Renal pelvis (tissue), 12 donors: ENCODE measurements at places on chromosomes 4 and X.

GRCh38 chr4:118745357-118745756 is 60.2 kb downstream of the METTL14 start:
- DNase-seq = no peak

- DNase-seq = no peak
These were observed 17.6 kb upstream of the CXCL5 start for GRCh38 chr4:74016068-74016467.

DNA sequence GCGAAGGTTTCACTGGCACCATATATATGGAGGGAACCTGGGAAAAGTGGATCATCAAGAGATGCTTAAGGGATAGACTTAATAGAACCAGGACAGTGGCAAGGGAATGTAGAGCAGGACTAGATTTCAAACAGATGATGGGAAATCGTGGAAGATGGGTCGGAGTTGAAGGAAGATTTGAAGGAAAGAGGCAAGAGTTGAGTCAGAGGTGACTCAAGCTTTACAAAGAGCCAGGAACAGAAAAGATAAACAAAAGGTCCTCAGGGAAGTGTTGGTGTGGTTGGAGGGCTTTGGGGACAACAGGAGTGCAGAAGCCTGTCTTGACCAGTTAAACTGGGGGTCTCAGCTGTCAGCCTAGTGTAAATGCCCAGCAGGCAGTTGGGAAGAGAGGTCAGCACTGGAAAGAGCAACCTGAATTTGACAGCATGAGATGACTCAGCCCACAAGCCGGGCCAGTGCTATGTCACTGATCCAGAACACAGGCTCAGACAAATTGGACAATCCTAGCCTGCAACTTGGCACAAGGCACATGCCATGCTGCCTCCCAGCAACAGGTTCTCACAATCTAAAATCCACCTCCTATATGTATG is 230.5 kb downstream of the IDS start:
- no peak for DNase-seq

DNA sequence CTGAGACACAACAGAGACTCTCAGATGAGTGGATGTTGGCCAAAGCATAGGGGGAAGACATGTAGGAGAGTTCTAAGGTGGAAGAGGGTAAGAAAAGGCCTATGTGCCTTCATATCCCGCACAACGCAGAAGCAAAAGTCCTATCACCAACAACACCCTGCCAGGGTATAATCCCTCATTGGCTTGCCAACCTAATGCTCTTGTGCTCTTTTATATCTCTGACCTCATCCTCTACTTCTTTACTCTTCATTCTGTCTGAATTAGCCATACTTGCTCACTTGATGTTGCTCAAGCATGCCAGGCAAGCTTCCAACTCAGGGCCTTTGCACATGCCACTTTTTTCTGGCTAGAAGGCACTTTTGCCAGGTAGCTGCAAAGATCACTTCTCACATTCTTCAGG is 28.1 kb upstream of the ZNF330 start:
- DNase-seq = no peak

- DNase-seq = no peak
These were observed 256.7 kb upstream of the GNPDA2 start for GRCh38 chr4:44983083-44983482.

DNA sequence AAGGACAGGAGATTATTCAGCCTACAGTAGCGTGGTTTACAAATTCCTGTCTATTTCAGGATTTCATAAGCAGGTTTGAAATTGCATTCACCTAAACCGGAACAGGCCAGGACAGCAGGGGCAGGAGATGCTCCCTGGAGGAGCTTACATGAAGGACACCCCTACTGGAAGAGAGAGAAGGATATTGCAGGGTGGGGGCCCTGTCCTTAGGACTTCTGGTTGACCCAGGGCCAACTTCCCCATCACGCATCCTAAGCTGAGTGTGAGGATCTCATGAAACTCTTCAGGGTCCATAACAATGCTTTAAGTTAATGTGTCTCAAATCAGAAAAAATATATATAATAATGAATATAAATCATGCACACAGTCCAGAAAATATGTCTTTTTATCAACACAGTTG is 6.4 kb upstream of the DHRSX start:
- DNase-seq = no peak

- no peak for DNase-seq
These were observed 32.0 kb upstream of the FGF16 start for GRCh38 chrX:77415161-77415560.

DNA sequence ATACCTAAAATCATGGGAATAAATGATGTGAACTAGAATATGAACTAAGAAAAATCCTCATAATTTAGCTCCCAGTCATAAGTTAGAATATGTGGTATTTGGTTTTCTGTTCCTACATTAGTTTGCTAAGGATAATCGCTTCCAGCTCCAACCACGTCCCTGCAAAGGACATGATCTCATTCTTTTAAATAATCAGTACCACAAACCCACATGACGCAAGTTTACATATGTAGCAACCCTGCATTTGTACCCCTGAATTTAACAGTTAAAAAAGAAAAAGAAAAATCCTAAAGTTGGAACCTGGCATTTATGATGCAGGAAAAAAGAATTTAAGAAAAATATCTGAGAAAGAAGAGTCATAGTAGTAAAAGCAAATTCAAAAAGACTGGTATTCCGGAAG is 13.3 kb downstream of the UBA6 start:
- no peak for DNase-seq

GRCh38 chrX:109936114-109936513 is 66.8 kb upstream of the TMEM164 start:
- no peak for DNase-seq
